ENCODE measurements at places on chromosomes 2 and 18.

- no peak for DNase-seq
These were observed 418.0 kb upstream of the UBE2E3 start for GRCh38 chr2:180562378-180562777.

- DNase-seq = peak; percentile 52
These were observed 66.4 kb downstream of the MYO1B start for GRCh38 chr2:191311627-191312026.

- DNase-seq = no peak
These were observed 75.2 kb downstream of the SLC5A7 start for GRCh38 chr2:108061439-108062042.

DNA sequence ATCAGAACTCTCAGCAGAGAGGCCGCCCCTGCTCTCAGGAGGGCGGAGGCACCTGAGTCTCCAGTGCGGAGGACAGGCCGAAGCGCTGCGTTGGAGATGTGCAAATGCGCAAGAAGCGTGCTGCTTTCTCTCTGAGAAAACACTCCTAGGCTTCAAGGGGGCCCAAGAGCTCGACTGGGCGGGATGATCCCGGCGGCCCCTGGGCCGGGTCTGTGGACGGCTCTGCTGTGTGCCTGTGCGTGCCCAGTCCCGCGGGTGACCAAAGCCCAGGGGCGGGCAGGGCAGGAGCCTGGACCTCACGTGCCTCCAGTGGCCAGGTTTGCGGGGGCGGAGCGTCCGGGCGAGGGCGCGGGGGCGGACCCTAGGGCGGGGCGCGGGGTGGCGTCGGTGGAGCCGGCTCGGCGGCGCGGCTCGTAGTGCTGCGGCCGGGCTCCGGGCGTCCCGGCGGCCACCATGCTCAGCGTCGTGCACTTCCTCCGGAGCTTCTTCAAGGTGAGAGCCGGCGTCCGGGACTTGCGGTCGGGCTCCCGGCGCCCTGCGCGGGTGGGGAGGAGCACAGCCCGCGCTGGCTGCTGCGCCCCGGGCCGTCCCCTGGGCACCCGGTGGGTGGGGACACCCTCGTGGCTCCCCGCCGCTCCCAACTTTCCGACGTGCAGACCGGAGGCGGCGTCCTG lies at the start of gene ARHGEF4:
Gene ARHGEF4 (plus strand): TSS at position 414 of the 674 bp plus-strand sequence. CDS start 40 bp downstream, at position 454.
- no peak for DNase-seq
